ENCODE measurements at places on chromosomes 16 and 17. TPM values are rescaled to one million over a fixed set of nuclear protein-coding genes. Genes with fewer than 3 reads are reported as not detected.

Gene CENPX
- total RNA-seq = 71.8 TPM

Gene TERF2IP
- total RNA-seq = 23.4 TPM

Gene ARL5C
- not detected for total RNA-seq

Gene TMEM132E
- total RNA-seq = not detected

Gene CDH5
- 5.3 TPM for total RNA-seq

Gene CENPN
- 17.6 TPM for total RNA-seq

Gene MYADML2
- total RNA-seq = not detected

Gene KRTAP3-1
- not detected for total RNA-seq

Gene HAP1
- 1.4 TPM for total RNA-seq

Gene ATP2C2
- total RNA-seq = 6.9 TPM

Gene PGAP3
- 22.4 TPM for total RNA-seq

Gene DNAAF8
- total RNA-seq = 0.28 TPM

Gene SLC47A1
- 2.7 TPM for total RNA-seq

Gene ITGB4
- total RNA-seq = 134 TPM

Gene MEFV
- 0.52 TPM for total RNA-seq

Gene MAPK8IP3
- total RNA-seq = 16.3 TPM

Gene SOX9
- 20.3 TPM for total RNA-seq

Gene GGNBP2
- 43.6 TPM for total RNA-seq

Gene KRT36
- total RNA-seq = not detected

Gene GPRC5B
- 3.1 TPM for total RNA-seq

Gene ARHGAP44
- total RNA-seq = 0.28 TPM

Gene C16orf92
- not detected for total RNA-seq

All from esophagus mucosa (tissue), 1 donor.